ENCODE measurements at places on chromosomes 4 and X.

DNA sequence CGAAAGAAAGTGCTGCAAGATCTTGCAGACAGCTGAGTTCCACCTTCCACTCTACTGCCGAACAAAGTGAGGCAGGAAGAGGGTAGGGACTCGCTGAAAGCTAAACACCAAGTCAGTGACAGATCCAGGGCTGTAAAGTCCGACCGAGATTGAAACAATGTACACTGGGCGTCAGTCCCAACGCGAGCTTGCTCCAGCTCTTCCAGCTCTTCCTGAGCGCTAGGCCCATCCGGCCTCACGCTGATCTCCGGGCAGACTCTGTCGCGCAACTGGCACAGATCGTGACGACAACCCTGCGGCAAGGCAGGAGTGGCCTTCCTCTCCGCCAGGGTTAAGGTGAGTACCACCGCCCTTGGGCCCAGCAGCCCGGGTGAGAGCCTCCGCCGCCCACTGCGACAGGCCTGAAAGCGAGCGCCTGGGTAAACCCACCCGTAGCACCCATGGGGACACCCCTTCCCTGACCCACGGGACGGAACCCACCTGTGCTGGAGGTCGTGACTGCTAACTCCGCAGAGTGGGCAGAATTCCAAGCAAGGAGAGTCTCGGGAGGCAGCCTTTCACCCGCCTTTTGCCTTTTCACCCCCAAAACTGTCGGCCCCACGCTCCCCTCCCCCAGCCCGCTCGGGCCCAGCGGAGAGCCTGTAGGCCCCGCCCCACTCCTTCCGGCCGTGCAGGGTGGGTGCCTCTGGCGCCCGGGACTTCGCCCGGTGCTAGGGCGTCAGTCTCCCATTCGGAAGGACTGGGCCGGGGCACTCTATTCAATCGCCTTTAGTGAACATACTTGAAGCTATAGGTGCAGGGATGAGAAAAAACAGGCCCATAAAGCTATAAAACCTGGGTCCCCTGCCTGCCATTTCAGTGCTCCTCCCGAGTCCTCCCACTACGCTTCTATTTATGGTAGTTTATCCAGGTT lies at the start of gene TMLHE:
TSS of gene TMLHE (minus strand) at position 641 of the 913 bp plus-strand sequence. CDS start 67,676 bp downstream, outside the sequence.
- no peak for DNase-seq

- no peak for DNase-seq
Measured at GRCh38 chr4:172648471-172648870, 520.1 kb upstream of the GALNT7 start.

DNA sequence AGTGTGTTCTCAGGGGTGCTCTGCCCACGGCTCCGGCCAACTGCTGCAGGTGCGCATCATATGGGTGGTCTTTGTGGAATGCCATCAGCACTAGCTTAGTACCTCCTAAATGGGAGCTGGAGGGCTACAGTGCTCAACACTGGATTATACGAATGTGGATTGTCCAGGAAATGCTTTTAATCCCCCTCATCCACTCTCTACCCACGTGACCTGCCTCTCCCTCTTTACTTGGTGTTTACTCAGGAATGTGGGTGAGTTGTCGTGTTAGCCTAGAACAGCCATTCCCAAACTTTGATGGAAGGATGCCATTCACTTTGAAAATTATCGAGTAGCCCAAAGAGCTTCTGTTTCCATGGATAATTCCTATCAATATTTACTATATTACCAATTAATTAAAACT lies 150.8 kb downstream of the PTTG2 start:
- no peak for DNase-seq

GRCh38 chrX:148069759-148070503 lies 88.8 kb downstream of the FMR1NB start:
- peak; percentile 12 for DNase-seq

DNA sequence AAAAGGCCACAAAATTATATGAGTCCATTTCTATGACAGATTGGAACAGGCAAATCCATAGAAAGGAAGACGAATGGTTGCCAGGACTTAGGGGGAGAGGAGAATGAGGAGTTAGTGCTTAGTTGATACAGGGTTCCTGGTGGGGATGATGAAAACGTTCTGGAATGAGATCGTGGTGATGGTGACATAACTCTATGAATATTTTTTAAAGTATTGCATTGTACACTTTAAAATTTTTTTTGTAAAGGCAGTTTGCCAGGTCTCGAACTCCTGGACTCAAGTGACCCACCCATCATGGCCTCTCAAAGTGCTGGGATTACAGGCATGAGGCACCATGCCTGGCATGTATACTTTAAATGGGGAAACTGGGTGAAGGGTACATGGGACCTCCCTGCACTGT lies 9.9 kb upstream of the CCNQ start:
- DNase-seq: no peak

DNA sequence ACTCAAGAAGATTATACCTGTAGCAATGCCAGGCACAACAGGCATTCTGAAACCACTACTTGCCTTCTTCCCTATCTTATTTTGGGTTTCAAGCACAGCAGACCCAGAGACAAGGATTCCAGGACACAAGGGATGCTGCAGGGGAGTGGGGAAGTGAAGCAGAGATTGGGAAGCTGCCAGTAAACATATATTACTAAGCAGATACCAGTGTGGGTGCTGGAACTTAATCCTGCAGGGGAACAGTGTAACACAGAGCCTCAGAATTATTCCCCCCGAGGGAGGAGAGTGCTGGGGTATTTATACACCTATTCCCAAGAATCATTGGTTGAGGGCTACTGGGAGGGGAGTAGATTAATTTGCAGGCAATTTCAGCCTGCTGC lies 33.3 kb upstream of the MAML3 start:
- DNase-seq: no peak

- no peak for DNase-seq
Measured at GRCh38 chr4:85414972-85415371, 60.0 kb upstream of the ARHGAP24 start.

DNA sequence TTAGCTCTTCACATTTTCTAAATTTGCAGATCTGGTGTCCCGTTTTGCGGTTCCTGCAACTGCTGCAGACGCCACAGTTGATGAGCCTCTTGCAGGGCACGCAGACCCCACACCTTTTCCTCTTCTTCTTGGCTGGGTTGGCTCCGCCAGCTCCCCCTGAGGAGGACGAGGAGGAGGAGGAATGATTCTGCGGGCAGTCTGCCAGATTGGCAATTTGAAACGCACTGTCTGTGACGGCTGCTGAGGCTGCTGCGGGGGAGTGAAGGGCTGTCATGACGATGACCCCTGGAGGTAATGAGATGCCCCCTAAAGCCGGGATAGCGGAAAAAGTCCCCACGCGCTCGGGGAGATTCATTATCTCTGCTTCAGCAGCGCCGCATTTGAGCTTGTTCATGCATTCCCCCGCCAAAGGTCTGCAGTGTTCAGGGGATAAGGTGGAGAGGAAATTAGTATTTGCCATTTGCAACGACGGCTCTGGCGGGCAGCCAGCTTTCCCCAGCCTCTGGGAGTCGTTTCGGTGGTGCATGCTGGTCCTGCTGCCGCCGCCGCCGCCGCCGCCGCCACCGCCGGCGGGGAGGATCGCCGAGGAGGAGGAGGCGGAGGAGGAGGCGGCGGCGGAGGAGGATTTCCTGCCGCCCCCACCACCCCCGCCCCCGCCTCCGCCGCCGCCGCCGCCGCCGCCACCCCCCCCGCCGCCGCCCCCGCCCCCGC lies 3.8 kb downstream of the CXXC4 start:
- DNase-seq: no peak

DNA sequence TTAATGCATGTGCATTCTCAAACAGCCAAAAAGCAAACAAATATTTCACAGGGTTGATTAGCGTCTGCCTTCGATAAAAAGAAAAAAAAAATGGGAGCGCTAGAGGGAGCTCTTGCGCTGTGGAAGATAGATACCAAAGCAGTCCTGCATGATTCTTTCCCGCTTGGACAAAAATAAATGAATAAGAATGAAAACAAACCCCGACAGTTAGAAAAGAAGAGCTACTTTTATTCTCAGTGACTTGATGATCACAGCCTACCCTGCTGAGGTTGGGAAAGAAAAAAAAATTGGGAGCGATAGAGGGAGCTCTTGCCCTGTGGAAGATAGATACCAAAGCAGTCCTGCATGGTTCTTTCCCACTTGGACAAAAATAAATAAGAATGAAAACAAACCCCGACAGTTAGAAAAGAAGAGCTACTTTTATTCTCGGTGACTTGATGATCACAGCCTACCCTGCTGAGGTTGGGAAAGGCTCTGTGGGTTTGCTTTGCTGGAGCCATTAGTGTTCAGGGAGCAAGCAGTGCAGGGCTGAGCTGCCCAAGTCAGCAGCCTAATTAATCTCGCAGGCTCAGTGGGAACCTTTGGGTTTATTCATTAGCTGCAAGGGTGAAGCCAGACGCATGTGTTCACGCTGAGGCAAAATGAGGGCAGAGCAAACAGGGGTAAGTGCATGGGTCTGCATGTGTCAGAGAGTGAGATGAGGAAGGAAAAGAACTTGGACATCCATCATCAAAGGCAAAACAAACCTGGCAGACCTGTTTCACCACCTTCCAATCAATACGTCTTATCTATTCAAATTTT lies 249.3 kb upstream of the PRKX start:
- no peak for DNase-seq

DNA sequence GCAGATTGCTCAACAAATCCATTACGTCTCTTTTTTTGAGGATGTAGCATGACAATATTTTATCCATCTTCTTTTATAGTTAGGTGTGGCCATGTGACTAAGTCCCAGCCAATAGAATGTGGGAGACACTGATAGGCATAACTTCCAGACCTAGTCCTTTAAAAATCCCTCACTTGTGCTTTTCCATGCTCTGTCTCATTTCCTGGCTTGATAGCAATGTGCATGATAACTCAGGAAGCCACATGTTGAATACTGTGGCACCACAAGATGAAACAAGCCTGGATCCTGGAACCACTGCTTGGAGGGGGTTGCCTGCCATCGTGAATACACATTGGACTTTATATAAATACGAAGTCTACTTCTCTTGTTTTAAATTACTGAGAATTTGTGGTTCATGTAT lies 184.0 kb upstream of the NEIL3 start:
- no peak for DNase-seq

GRCh38 chrX:45768666-45769236 lies 568.1 kb upstream of the DIPK2B start:
- DNase-seq: no peak

GRCh38 chr4:40176602-40177001 lies 20.2 kb upstream of the RHOH start:
- DNase-seq: no peak

DNA sequence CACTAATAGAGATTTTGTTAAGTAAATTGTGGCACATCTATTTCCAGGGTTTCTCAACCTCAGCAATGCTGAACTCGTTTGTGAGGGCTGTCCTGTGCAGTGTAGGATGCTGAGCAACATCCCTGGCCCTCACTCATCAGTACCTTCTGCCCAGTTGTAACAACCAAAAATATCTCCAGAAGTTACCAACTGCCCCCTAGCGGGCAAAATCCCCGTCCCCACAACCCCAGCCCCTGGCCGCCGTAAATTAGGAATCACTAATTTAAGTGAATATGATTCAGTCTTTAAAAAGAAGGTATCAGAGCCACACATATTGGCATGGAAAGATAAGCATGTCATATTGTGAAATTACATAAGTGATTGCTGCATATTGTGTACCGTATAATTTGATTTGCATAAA lies 123.4 kb downstream of the ASB9 start:
- no peak for DNase-seq

- no peak for DNase-seq
Measured at GRCh38 chr4:86706923-86707597, 112.9 kb downstream of the PTPN13 start.

- DNase-seq: no peak
Measured at GRCh38 chr4:52554612-52555355, 104.3 kb downstream of the USP46 start.

GRCh38 chr4:153573881-153574802 lies 108.0 kb downstream of the TMEM131L start:
- no peak for DNase-seq

- DNase-seq: no peak
Measured at GRCh38 chr4:35525192-35525978, 718.9 kb downstream of the ARAP2 start.

- DNase-seq: no peak
Measured at GRCh38 chrX:100743009-100743607, 11.2 kb upstream of the SYTL4 start.

DNA sequence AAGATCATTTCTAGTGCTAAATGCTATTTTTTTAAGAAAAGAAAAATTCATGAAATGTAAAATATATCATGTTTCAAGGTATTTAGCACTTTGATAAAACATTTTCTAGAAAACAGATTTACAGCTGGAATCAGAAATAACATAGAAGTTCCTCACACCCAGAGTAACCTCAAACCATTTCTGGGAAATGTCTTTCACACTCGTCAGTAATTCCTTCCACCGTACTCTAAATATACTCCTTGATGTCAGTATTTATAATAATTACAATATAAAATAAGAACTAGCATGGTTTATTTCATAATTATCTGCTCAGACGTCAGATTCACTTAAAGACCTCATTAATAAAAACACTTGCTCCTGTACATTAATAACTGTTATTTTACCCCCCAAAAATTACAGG lies 103.9 kb downstream of the ADGRA3 start:
- DNase-seq: no peak

DNA sequence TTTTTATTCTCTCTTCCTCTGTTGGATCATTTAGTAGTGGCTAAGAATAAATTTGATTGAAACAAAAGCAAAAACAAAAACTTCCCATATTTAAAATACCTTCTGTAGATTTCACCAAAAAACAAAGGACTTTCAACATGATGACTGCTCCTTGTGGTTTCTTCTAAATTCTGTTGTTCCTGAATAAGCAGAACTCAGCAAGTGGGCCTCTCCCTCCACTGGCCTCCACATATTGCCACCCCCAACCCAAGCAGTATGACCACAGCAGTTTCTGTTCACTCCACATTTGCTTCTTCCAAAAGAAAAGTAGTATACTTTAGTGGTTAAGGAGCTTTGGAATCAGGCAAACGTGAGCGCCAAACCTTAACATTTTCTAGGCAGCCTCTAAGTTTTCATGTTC lies 114.7 kb downstream of the COX18 start:
- no peak for DNase-seq

DNA sequence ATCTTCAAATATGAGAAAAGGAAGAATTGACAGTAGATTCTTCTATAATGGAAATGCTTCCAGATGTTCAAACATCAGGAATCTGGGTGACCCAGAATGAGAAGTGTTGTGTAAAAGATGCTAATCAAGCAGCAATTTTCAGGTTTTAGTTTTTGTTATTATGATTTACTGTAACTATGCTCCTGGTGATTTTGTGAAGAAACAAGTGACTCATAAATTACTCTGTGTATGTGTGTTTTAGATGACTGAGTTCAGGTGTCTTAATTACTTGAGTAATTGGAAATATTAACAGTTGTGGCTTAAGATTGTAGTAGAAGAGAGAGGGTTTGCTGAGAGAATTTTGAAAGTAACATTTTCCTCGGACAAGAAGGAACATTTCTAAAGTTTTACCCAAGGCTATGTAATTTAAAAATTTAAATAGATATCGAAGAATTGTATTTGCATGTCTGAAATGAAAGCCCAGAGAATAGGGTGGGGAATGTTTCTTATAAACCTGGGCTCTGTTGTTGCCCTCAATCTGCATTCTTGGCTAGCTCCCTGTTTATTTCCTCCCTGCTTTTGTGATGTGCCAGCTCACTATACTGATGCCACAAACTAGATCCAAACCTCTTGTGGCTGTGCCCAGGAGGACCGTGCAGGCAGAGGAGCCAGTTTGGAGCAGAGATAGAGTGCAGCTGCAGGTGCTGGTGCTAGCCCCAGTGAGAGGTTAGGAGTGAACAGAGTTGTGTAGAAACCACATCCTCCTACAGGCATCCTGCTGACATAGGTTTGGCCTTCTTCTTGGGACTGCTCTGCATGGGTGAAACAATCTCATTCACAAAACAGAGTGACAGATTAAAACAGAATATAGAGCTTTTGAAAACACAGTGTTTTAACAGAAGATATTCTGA lies 25.4 kb upstream of the TNIP3 start:
- DNase-seq: peak; percentile 37

GRCh38 chr4:121958777-121959176 lies 6.9 kb upstream of the TRPC3 start:
- DNase-seq: no peak

GRCh38 chr4:140089216-140089615 lies 64.8 kb downstream of the MAML3 start:
- no peak for DNase-seq
